ENCODE measurements at places on chromosomes 7 and 10.
A peak's percentile ranks its signal among the peaks of the same experiment; 100 is the strongest.

- DNase-seq = no peak
Measured at GRCh38 chr7:87344446-87344845, 1.0 kb upstream of the CROT start.

GRCh38 chr10:132913559-132914115 is 28.7 kb downstream of the CFAP46 start:
- no peak for DNase-seq

- DNase-seq = peak; percentile 23
Measured at GRCh38 chr10:24645784-24646183, 77.9 kb downstream of the ARHGAP21 start.

- no peak for DNase-seq
Measured at GRCh38 chr7:50742401-50742800, 40.3 kb downstream of the GRB10 start.

DNA sequence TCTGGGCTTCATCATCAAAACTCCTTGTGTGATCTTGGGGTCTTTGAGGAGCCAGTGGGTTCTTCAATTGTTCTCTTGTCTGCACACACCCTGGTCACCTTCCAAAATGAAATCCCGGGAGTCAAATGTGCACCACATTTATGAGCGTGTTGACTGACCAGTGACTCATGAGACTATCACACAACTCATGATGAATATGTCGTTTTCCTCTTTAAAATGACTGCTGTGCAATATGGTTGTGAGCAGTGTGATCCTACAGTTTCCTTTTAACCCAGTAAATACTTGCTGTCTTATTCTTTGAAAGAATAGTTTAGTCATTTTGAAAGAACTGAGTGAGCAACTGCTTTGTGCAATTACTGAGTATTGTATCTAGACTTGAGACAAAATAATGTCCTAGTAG is 149.2 kb downstream of the DYNC1I1 start:
- DNase-seq = no peak

GRCh38 chr10:123126246-123126645 is 9.5 kb upstream of the HMX3 start:
- no peak for DNase-seq

- no peak for DNase-seq
Measured at GRCh38 chr7:127928852-127929251, 102.4 kb downstream of the LRRC4 start.

DNA sequence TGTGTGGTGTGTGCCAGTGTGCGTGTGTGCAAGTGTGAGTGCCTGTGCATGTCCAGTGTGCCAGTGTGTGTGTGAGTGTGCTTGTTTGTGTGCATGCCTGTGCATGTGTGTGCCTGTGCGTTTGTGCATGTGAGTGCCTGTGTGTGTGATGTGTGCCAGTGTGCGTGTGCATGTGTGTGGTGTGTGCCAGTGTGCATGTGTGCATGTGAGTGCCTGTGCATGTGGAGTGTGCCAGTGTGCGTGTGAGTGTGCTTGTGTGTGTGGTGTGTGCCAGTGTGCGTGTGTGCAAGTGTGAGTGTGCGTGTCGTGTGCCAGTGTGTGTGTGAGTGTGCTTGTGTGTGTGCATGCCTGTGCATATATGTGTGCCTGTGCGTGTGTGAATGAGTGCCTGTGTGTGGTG is 33.8 kb downstream of the ADGRA1 start:
- no peak for DNase-seq

DNA sequence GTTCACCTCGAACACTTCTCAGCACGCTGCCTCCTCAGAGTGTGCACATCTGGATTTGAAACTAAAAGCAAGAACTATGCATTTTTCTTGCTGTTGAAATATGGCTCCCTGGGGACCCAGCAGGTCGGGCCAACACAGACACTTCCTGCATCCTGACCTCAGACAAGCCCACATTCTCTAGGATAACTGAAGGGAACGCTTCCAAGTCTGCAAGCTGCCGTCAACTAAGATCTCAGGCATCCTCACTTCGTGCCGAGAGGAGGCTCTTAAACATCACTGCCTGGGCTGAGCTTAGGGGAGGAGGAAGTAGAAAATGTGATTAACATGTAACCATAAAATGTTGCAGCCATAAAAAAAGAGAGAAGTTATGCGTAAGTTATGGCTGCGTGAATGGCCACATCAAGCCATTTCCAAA is 65.5 kb downstream of the PYROXD2 start:
- DNase-seq = no peak

- DNase-seq = no peak
Measured at GRCh38 chr10:89589101-89589720, 53.8 kb upstream of the SLC16A12 start.

- no peak for DNase-seq
Measured at GRCh38 chr10:120735773-120736371, 115.3 kb upstream of the WDR11 start.

GRCh38 chr7:151493083-151493482 is 26.6 kb downstream of the RHEB start:
- DNase-seq = no peak

- no peak for DNase-seq
Measured at GRCh38 chr10:71480662-71481061, 83.9 kb downstream of the CDH23 start.

DNA sequence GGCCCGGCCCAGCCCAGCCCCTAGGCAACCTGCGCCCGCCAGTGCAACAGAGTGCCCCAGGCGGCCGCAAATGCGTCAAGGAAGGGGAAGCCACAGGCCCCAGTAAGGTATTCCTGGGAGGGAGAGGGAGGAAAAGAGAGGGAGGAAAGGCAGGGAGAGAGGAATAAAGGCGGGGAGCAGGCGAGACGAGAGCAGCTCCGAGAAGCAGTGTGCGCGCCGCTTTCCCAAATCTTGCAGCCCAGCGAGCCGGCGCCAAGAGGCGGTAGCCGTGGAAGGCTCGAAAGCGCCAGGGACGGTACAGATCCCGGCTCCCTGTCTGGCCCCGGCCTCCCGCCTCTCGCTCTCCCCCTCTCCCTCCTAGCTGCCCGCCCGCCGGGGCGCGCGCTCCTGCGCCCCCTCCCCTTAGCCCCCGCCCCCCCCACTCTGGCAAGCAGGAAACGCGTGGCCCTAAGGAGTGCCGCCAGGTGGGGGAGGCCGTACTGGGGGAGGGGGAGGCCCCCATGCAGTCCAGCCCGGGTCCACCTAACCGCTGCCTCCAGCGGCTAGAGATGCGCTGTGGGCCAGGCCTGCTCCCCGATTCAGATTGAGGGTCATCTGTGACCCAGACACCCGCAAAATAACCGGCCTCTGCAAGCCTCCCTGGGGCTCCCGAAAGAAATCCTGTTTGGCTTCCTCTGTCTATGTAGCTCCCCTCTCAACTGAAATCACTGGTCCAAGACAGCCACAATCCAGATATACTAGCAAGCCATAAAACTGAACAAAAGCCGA is 4.3 kb downstream of the HOXA10 start:
- no peak for DNase-seq

DNA sequence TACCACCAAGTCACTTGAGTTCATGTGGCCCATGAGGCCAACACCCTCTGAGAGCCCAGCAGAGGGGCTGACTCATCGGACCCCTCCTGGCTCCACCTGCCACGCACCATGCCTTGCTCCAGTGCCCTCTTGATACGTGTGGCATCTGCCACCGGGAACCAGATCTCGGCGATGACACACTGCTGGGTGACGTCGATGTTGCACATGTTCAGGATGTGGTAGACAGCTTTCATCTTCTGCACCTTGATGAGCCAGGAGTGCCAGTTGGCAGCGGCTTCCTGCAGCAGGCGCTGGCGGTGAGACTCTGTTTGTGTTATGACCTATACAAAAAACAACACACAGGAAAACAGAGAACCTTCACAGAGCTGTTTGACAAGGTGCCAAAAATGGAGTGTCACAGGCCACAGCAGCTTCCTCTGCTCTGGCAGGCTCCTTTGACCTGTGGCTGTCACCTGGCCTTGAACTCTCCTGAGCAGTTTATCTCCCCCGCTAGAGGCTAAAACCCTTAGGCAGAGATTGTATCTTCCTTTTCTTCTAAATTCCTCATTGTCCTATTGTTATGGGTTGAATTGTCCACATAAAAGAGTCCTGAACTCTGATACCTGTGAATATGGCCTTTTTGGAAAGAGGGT is 45.2 kb upstream of the TMEM213 start:
- DNase-seq = peak; percentile 93

DNA sequence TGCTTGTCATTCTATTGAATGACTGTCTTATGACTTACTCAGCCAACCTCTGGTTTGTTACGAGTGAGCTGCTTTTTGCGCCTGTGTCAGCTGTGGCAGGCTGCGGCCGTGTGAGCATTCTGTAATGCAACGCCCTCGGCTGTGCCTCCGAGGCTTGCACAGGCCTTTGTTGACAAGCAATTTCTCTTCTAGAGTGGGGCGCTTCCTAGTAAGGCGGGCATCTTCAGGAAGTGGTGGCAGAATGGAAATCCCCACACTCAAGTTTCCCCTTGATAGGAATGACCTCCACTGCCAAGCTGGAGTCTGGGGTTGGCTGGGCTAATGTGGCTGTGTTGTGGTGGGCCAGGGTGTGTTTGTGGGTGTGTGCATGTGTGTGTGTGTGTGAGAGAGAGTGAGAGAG is 20.2 kb upstream of the TMEM178B start:
- DNase-seq = peak; percentile 61

- no peak for DNase-seq
Measured at GRCh38 chr10:74114041-74114448, 36.6 kb downstream of the AP3M1 start.

DNA sequence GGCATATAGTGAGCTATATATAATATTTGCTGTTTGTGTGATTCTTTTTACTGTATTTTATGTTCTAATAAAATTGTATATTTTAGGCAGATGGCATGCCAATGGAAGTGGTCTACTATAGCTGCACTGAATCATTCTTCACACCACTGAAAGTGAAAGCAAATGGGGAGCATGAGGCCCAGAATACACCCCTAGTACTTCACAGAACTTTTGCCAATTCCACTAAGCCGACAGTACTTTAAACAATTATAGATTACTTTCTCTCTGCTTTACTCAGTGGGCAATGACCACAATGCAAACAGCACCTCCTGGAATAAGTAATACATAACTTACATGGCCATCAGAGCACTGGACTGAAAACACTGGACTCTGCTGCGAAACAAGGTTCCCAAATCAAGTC is 70.2 kb downstream of the ANKRD26 start:
- DNase-seq = peak; percentile 6

GRCh38 chr10:124392626-124393342 is 25.9 kb downstream of the OAT start:
- DNase-seq = no peak

- DNase-seq = no peak
Measured at GRCh38 chr7:80612880-80613279, 25.6 kb upstream of the CD36 start.

DNA sequence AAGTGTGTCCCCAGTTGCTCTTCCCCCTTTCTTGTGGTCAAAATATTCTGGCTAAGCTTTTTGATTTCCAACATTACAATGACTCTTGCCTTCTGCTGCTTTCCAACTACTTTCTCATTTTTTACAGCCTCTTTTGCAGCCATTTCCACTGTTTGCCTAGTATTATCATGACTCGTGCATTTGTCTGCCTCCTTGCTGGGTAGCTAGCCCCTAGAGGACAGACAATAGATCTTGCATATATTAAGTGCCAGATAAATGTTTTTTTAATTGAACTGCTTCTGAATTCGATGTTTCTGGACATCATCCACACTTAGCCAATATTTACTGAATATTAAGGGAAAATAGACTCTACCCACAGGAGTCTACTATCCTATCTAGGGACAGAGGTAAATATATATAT is 124.5 kb downstream of the POU6F2 start:
- DNase-seq = no peak

DNA sequence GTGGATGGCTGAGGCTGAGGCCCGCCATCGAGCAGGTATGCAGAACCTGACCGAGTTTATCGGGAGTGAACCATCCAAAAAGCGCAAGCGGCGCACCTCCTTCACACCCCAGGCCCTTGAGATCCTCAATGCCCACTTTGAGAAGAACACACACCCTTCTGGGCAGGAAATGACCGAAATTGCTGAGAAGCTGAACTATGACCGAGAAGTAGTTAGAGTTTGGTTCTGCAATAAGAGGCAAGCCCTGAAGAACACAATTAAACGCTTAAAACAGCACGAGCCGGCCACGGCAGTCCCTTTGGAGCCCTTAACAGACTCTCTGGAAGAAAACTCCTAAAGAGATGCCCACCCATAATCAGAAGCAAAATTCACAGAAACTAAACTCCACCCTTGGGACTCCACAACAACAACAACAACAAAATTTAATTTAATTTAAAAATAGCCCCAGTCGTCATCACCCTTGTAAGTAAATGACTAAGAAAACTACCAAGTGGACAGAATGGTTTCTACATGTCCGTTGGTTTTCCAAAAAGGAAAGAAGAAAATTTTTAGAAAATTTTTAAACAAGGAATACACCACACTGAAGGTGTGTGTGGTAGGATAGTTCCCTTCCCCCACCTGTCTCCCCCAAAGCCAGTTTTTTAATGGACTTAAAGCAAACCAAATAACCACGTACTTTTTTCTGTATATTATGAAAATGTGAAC is 101.7 kb upstream of the YAE1 start:
- DNase-seq = no peak

- DNase-seq = no peak
Measured at GRCh38 chr7:39252916-39253315, 275.2 kb downstream of the POU6F2 start.

GRCh38 chr7:30255064-30255769 is 29.2 kb upstream of the ZNRF2 start:
- no peak for DNase-seq

GRCh38 chr7:66265566-66265965 is 60.4 kb downstream of the TPST1 start:
- DNase-seq = peak; percentile 3

DNA sequence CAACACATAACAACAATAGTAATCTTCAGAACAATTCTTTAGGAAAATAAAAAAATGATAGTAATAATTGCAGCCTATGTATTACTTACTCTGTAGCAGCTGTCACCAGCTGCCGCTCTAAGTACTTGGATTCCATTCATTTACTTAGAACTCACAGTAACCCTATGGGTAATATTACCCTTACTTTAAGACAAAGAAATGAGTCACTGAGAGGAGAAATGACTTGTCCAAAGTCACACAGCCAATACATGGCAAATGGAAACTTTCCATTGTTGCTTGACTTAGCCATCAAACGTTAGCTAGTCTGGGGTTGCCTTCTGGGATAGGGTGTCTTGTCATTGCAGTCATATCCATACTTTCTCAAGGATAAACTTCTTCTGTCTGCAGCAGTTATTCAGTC is 3.6 kb downstream of the CCNY start:
- peak; percentile 17 for DNase-seq

DNA sequence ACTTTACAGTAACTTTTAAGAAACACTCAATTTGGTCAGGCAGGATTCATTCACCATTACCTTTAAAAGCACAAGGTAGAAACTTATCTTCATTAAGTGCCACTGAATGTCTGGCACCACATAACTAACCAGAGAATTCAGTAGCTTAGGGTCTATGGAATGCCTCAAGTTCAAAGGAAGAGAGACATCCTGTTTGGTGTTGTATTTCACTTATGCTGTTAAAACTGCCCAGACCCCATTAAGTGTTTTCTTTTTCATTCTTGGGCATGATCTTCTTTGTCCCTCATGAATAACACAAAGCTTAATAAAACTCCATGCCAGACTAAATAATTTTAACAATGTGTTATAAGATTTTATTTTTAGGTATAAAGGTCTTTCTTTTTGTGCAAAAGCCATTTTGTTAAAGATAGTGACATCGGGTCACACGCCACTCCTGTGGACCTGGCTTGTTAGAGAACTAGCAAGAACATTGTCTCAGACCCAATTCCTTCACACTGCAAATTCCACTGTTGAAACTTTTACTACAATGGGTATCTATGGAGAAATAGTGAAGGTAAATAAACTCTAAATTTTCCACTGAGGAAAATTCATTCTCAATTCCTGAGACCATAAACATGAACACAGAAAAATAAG is 221.0 kb downstream of the TWIST1 start:
- no peak for DNase-seq

GRCh38 chr7:97697396-97697795 is 34.5 kb upstream of the TAC1 start:
- DNase-seq = no peak

Measured in CD4-positive, alpha-beta T cell treated with Interferon alpha-2 for 1 hour (primary cell).